Stimulated activated CD8-positive, alpha-beta memory T cell treated with anti-CD3 and anti-CD28 coated beads, Interleukin-4, amount 100 ng/mL, for 24 hours (primary cell): ENCODE measurements at places on chromosomes 5 and 9.

GRCh38 chr9:71285191-71285656 is 163.8 kb upstream of the TRPM3 start:
- no peak for DNase-seq

DNA sequence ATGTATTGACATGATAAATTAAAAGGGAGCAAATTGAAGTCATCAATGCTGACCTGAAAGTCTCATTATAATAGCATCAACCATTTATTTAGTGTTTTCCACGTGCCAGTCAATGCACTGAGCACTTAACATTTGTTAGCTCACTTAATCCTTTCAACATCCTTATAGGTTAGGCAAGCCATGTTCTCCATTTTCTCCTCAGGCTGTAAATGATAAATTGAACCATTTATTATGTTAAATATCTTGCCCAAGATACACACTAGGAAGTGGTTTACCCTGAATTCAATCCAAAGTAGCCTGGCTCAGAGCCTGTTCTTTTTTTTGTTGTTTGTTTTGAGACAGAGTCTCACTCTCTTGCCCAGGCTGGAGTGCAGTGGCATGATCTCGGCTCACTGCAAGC is 25.0 kb upstream of the SNX2 start:
- DNase-seq, result no peak

GRCh38 chr9:90001747-90002146 is 396.9 kb downstream of the GADD45G start:
- no peak for DNase-seq

DNA sequence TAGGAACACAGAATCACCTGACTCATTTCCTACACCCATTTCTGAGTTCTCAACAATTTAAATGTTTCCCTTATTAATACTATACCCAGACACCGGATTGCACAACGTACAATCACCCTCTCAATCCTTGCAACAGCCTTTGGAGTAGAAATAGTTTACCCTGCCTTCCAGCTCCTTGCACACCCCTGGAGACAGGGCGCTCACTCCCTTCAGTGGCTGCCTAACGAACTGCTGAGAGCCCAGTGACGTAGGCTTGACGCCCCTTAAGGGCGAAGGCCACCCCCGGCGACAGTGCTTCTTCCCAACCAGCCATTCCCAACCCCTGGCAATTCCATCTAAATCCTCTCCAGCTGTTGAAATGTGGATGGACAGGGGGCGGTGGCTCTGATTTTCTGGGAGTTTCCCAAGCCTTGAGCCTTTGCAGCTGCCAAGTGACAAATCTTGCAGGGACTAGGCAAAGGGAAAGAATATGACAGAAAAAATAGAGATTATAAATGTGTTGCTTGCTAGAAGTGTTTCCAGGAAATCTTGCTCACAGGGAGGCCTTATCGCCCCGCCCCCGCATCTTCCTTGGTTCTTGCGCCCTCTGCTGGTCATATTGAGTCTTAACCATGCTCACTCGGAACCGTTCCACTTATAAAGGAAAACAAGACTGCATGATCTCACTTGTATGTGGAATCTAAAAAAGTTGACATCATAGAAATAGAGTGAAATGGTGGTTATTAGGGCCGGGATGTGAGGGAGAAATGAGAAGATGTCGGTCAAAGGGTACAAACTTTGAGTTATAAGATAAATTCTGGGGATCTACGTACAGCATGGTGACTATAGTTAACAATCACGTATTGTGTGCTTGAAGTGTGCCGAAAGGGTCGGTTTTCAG is 7.6 kb upstream of the BARX1 start:
- peak; percentile 63 for DNase-seq

- DNase-seq, result no peak
Measured at GRCh38 chr9:2214707-2215106, 199.6 kb downstream of the SMARCA2 start.

- no peak for DNase-seq
Measured at GRCh38 chr5:73298772-73299630, 126.0 kb downstream of the TMEM174 start.

GRCh38 chr5:57862471-57862911 is 379.9 kb upstream of the ACTBL2 start:
- no peak for DNase-seq

DNA sequence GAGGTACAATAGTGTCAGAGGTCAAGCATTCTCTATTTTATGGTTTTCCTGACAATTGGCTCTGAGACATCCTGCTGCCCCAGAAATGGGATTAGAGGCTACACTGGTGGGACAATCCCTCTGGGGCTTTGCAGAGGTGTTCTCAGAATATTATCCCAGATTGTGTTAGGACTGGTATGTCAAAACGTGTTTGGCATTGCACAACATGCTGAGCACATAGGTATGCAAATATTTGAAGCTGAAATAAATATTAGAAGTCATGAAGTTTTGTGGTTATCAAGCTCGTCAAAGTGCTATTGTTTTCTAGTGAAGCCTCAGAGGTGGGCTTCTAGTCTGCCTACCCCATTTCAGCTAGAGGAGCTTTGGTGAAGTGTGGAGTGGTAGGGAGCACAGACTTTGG is 304.4 kb downstream of the MAN2A1 start:
- no peak for DNase-seq

DNA sequence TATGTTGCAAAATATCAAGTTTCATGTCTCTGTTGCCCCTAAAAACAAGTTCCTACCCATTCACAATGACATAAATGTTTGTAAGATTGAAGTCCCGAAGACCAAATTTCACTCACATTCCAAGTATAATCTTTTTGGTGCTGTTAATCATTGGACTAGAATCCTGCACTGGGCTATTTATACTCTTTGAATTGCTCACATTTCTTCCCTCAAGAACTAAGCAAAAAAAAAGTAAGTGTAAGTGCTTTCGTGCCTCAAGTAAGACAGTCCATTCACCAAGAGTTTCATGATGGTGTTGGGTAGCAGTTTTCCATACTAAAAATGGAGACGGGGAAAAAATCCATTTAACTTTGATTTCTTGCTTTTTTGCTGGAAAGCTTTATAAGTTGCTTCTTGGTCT is 242.3 kb downstream of the EBF1 start:
- DNase-seq, result no peak

DNA sequence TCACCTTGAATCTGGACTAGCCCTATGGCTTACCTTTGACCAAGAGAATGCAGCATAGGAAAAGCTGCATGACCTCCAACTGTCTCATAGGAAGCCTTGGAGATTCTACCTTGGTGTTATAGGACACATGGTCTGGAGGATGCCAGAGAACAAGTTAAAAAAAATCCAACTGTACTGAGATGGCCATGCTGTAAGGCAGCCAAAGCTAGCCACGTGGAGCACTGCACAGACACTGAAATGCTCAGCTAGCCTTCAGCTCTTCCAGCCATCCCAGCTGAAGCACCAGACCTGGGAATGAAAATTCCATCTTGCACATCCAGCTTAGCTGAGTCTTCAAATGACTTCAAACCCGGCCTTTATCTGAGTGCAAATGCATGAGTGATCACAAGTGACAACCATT is 6.0 kb upstream of the GRAMD2B start:
- no peak for DNase-seq

DNA sequence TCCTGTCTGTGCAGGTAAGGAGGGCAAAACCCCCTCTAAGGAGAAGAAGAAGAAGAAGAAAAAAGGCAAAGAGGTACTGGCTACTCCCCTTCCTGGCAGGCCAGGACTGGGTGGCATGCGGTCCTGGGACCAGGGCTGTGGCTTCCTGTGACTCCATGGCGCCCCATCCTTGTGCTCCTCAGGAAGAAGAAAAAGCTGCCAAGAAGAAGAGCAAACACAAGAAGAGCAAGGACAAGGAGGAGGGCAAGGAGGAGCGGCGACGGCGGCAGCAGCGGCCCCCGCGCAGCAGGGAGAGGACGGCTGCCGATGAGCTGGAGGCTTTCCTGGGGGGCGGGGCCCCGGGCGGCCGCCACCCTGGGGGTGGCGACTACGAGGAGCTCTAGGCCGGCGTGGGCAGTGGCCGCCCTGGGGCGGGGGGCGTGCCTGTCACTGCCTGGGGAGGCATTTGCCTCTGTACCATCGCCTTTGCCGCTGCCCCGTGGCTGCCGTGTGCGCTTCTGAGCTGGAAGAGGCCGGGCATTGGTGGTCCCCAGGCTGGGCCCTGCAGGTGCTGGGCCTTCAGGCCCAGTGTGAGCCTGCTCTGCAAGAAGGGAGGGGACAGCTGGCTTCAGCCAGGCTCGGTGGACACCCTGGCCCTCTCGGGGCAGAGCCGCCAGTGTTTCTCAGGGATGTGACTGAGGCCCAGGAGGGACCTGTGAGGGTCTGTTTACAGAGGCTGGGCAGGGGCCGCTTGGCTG is 2.0 kb upstream of the AJM1 start:
- no peak for DNase-seq

DNA sequence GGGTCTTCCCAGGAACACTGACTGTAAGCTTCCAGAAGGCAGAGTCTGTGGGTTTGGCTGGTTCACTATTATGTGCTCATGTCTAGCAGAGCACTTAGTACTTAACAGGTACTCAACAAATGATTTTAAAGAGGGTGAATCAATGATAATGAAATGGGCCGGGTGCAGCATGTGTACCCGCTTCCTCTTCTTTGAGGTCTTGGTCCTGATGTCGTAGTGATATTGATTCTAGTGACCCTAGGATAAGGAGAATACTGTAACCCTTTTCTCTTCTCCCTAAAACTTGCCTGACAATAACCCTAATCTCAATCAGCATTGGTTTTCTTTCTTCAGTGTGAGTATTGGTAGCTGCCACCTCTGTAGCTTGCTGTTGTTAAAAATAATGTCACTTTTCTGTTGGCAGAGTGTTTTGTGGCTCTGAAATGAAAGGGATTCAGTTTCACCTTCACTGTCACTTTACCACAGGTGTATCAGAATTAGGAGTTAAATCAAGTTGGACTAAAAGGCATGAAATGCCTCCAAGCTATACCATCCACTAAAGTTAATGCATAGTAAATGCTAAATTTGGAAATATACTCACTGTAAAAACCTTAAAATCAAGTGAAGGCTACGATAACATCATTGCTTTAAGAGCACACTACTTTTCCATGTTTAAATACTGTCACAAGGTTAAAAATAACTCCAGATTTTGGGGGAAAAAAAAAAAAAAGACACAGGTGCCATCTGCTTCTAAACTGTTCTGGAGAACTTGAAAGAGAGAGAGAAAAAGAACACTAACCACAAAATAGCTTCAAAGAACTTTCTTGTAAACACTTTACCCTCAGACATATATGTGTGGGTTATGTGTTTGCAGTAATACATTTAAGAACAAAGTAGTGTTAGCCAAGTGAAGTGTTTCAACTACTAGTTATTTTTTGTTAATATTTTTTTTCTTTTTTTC is 6.0 kb downstream of the CAMK4 start:
- DNase-seq, result no peak

- DNase-seq, result no peak
Measured at GRCh38 chr5:168736281-168736831, 157.2 kb upstream of the PANK3 start.

GRCh38 chr5:58056546-58056945 is 403.3 kb downstream of the PLK2 start:
- no peak for DNase-seq

- no peak for DNase-seq
Measured at GRCh38 chr5:89729623-89730301, 679.8 kb downstream of the CETN3 start.

DNA sequence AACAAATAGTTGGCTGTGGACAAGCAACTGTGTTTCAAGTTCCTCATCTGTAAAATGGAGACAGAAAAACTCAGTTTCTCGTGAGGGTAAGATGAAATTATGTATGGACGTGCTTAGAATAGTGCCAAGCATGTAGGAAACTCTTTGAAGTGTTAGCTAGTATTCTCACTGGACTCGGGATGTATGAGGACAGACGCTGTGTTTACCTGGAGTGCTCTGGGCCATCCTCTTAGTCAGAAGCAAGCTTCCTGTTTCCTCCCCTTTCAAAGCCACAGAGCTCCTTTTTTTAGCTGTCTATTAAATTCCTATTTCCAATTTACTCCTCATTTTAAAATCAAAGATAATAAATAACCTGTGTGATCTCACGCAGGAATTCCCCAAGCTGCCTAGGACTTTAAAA is 23.8 kb upstream of the IQGAP2 start:
- no peak for DNase-seq

DNA sequence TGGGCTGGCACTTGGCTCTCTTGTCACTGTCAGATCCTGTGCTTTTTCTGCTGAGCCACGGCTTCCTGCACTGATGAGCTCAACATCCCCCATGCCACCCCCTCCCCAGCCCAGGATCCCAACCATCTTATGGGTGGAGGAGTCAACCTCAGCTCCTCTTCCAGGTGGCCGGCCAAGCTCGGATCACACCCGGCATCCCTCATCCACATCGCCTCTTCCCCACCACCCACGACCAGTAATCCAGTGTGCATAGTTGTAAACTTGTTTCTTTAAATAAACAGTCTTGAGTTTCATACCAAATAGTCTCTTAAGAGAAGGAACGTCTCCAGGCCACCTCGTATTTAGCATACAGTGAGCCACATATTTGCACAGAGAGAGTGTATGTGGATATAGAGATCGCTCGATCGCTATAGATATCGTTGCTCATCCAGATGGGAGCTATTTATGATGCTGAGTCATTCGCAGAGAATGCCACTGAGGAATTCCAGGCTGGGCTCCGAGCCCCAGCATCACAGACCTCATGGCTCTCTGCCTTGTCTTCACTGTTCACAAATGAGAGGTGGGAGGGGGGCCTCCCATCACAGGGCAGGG is 61.8 kb upstream of the CPLX2 start:
- no peak for DNase-seq

DNA sequence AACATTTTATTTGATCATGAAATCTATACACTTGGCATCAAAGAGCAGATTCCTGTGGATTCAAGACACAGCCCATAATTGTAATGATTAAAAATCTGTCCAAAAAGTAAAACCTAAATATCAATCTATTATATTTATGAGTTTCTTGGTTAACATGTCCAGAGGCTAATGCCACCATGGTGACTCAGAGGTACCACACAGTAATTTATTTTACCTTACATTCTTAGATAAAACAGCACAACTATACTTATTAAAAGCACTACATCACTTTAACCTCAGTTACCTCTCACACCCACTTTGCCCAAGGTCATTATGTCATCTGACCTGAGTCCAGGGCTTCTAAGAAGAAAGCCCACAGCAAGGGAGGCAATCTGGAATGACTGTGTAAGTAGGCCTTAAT is 519.2 kb downstream of the RASEF start:
- DNase-seq, result no peak
